ENCODE measurements at places on chromosomes 1 and 21.

DNA sequence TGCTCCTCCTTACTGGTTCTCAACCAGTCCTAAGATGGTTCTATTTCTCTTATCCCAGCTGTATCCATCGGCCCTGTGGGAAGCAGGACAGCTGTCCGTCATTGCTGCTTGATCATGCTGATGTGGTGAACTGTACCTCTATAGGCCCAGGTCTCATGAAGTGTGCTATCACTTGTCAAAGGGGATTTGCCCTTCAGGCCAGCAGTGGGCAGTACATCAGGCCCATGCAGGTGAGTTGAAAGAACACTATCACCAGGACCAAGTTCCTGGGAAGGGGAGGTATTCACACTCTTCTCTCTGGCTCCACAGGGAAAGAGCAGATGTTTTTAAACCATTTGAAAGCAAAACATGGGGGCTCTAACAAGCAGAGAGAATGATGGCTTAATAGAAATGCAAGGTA lies 302.6 kb downstream of the PAPPA2 start:
- DNase-seq: no peak

DNA sequence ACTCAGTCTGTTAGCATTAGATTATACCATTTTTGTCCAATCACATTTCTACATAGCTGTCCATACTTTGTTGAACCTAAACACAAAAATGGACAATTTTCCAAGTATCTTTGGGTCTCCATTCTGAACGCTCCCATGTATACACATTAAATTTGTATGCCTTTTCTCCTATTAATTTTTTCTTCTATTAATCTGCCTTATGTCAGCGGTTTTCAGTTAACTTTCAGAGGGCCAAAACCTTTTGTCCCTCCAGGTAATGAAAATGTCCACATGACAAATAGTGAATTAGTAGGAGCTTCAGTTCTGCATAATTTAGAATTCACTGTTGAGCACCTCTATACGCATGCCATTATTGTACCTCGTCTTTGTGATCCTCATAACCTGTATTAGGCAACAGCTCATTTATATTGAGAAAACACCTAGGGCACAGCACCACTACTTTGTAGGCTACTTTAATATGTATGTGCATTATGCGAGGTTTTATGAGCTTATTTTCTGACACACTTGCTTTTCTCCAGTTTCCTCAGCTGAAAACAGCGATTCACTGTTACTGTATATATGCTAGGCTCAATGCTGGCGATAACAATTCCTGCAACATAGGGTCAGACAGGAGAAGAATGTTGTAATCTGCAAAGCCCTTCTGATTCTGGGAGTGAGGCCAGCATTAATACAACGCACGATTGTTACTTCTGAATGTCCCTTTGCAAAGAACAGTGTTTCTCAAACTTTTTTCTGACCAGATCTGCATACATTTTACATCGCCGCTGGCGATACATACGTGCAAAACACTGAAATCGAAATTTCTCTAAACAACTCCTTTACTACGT lies 1.1 kb upstream of the ABCD3 start:
- no peak for DNase-seq

DNA sequence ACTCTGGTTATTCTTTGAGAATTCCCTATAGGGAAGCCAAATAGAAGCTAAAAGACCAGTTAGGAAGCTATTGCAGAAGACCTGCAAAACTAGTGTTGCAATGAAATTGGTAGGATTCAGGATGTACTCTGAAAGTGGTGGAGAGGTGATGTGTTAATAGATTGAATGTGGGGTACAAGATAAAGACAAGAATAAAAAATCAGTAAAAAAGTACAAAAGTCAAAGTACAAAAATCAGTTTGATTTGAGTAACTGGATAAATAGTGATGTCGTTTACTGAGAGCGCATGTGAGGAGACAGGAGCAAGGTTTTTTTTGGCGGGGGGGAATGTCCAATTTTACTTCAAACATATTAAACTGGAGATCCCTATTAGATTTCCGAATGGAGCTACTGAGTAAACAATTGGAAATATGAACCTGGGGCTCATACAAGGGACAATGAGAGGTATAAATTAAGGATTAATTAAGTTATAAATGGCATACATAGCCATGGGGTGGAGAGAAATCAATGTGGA lies 2.5 kb upstream of the DCAF8 start:
- DNase-seq: no peak

DNA sequence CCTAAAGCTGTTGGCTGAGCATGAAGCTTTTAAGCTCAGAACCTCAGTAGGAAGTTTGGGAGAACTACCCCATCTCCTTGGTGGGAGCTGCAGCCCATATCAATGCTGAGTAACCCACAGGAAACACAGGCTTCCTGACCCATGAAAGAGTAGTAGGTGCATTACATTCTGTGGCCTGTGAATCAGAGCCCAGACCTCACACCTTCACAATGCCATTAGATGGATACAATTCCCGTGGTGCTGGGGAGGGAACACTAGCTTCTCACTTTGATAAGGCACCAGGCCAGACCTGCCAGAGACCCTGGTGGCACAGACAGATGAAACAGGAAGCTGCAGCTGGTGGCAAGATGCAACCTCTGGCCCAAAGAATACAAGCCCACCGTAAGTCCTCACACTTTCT lies 308.8 kb downstream of the NPHP4 start:
- peak; percentile 34 for DNase-seq

- DNase-seq: no peak
Observed at GRCh38 chr1:18007391-18008041, 100.1 kb upstream of the IGSF21 start.

DNA sequence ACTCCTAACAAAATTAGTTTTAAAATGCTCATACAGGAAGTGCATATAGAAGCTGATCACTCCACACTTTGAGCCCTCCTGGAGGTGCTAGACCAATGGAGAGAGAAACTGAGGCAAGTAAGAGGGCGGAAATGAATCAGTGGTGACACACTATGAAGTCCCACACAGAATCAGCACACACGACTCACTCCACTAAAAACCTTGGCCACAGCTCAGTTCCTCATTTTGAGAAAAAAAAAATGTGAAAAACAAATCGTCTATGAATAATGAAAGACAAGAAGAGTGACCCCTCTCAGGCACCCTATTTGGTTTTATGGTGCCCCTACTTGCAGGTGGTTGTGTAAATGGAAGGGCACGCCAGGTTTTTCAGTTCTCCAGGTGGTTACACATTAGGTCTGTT lies 675.1 kb upstream of the BRINP3 start:
- DNase-seq: no peak

DNA sequence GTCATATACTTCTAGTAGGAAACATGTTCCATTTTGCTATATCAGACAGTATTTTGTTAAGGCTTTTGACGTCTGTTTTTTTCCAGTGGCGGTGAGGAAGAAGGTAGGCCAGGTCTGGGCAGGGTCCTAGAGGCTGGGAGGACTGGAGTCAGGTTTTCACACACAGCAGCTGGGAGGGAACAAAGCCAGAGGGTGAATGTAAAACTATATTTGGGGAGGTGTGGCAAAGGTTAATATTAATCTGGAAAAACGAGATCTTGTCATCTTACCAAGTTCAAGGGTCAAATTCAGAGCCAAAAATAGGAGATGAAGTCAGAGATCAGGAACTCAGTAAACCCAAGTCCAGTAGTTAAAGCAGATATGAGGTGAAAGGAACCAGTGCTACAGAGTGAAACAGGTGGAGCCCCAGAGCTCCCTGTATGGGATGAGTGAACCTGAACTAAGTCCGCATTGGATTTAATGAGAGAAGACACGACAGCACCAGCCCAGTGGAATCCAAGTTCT lies 10.7 kb upstream of the OTUD7B start:
- DNase-seq: no peak

- no peak for DNase-seq
Observed at GRCh38 chr1:240611228-240611618, 732 bp downstream of the GREM2 start.

DNA sequence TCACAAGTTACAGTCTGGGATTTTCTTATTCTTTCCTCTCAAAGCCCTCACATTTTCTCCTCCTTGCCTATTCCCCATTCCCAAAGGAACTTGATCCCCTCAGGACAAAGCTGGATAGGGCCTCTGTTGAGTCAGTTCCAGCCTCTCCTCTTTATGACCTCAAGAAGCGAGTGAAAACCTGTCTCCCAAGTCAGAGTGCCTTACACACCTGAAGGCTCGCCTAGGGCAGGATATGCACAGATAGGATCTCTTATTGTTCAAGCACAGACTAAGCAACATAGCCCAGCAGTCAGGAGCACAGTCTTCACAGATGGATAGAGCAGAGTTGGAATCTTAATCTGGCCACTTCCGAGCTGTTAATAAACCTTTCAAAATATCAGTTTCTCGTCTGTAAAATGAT lies 60.8 kb upstream of the PRRC2C start:
- DNase-seq: no peak

GRCh38 chr1:39854738-39855137 lies 28.6 kb downstream of the TRIT1 start:
- no peak for DNase-seq

DNA sequence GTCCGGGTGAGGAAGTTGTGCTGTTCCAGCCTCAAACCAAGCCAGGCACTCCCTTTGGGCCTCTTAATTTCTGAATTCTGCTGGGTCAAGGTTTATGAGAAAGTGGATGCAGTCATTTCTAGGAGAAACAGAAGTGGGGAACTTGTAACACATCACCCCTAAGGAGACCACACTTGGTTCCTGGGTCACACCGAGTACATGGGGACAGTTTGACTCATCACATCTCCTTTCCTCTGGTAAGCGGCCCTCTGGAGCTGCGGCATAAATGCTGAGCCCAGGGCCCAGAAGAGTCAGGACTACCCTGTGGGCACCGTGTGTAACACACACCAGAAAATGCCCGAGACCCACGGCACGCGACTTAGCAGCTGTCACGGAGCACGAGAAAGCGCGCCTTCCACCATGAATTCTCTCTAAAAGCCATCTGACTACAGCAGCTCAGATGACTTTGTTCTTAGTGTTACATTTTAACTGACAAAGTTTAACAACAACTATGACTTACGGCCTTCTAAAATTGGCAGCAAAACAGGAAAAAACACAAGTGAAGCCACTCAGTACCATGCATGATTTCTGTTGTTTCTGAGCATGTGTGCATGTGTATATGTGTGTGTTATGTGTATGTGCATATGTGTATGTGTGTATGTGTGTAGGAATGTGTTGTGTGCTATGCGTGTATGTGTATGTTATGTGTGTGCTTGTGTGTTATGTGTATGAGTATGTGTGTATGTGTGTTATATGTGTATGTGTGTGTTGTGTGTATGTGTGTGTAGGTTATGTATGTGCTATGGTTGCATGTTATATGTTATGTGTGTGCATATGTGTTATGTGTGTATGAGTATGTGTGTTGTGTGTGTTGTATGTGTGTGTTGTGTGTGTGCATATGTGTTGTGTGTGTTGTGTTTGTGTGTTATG lies 50.8 kb downstream of the TOMM20 start:
- no peak for DNase-seq

GRCh38 chr1:220157738-220158137 lies 63.8 kb downstream of the IARS2 start:
- DNase-seq: no peak

- DNase-seq: no peak
Observed at GRCh38 chr1:228669242-228669585, 66.1 kb upstream of the RHOU start.

DNA sequence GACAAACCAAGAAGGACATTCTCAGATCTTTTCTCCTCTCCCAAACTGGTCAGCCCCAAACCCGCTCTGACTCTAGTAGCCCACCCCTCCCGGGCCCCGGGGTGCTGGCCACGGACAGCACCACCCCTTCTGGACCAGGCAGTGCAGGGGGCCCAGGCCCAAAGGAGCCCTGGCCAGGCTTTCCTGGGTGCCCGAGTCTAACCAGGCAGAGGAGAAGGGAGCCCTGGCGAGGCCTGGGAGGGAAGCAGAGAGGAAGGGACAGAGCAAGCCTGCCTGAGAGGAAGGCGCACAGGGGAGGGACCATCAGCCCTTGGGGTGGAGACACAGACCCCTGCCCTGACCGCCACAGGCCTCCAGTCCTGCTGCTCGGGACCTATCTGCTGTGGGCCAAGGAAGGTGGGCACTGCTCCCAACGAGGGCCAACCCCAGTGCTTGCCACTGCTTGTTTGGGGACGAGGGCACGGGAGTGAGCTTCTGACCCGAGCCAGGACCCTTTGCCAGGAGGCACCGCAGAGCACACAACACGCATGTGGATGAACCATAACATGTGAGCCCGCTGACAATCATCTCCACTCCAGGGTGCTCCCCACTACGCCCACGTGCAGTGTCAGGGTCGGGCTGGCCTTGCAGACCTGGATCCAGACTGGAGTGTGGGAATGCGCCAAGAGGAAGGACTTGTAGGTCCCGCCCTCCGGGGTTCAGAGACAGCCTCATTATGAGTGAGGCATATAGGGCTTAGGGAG lies 57.6 kb downstream of the KCNAB2 start:
- no peak for DNase-seq

DNA sequence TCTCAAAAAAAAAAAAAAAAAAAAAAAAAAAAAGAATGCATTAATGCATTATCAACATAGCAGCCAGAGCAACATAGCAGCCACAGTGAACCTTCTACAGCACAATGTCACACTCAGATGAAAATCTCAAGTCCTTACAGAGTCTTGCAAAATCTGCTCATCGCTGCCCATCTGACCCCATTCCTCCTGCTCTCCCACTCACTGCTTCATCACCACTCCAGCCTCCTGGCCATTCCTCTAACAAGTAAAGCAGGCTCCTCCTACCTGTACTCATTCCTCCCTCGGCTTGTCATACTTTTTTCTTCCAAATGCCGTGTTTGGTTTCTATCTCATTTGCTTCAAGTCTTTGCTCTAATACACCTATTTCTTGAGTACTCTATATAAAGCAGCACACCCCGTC lies 29.5 kb downstream of the BRINP2 start:
- DNase-seq: no peak

DNA sequence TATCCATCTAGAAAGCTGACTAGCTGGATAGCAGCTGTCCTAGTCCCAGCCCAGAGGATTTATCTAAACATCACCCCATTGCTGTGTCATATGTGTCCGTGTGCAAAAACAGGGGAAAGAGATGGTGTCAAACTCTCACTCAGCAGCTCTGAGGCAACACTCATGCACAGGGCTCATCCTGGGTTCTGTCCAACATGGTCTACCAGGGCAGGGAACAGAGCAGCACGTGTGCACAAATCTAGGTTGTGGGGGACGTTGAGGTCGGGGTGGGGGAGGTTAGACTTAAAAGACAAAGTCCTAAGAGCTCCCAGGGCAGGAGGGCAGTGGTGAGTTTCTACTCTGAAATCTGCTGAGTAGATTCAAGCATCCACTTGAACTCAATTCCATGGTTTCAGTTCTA lies 16.2 kb downstream of the PI4KB start:
- DNase-seq: no peak

GRCh38 chr1:22025368-22026155 lies 24.1 kb downstream of the CELA3A start:
- DNase-seq: peak; percentile 93

DNA sequence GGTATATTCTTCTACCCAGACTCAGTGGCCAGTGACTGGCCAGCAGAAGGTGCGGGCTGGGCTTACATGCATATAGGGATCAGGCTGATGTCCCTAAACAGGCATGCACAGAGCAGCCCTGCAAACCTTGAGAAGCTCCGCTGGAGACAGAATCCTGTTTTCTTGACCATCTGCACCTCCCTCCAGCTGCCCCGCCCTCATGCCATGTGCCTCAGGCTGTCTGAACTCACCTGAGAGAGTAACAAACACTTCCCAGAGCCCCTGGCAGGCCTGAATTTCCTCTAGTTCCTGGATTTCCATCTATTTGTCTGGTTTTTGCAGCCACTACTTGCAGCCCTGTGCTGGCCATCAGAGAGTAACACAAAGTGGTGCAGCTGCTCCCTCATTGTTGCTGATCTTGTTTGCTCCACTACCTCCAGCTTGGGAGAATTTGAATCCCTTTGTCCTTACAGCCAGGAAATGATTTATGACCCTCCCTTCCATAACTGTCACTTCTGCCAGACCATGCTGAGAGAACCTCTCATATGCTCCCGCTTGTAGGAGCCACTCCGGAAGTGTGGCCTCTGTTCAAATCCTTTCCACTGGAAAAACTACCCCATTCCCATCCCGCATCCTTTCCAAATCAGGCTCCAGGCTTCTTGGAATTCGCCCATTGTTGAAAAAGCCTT lies 113.6 kb downstream of the NMNAT2 start:
- DNase-seq: no peak
